ENCODE measurements at places on chromosomes 11 and 22.
A peak's percentile ranks its signal among the peaks of the same experiment; 100 is the strongest.

GRCh38 chr11:93545566-93545965 is 2.4 kb upstream of the SMCO4 start:
- no peak for DNase-seq

DNA sequence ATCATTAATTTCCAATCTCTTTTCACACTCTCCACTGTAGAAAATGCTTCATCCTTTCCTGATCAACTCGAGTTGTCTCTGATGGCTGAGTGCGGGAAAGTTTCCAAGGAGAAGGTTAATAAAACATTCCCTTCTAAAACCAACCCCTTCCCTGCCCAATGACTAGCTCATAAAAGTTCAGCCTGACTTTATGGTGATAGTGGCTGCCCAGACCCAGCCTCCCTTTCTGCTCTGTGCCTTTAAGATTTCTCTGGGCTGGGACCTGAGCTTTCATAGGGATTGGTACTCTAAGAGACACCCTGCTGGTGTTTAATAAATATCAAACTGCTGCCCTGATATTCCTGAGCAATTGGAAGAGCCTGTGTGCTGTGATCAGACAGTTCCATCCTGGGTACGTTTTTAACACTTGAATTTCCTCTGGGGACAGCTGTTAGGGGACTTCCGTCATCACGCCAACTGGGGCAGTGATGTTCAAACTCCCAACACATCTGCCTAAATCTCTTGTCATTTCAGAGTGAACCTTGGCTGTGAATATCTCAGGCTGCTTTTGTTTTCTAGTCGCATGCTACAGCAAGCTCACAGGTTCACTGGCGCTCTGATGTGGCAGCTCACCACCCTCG is 195.0 kb upstream of the KIRREL3 start:
- no peak for DNase-seq

DNA sequence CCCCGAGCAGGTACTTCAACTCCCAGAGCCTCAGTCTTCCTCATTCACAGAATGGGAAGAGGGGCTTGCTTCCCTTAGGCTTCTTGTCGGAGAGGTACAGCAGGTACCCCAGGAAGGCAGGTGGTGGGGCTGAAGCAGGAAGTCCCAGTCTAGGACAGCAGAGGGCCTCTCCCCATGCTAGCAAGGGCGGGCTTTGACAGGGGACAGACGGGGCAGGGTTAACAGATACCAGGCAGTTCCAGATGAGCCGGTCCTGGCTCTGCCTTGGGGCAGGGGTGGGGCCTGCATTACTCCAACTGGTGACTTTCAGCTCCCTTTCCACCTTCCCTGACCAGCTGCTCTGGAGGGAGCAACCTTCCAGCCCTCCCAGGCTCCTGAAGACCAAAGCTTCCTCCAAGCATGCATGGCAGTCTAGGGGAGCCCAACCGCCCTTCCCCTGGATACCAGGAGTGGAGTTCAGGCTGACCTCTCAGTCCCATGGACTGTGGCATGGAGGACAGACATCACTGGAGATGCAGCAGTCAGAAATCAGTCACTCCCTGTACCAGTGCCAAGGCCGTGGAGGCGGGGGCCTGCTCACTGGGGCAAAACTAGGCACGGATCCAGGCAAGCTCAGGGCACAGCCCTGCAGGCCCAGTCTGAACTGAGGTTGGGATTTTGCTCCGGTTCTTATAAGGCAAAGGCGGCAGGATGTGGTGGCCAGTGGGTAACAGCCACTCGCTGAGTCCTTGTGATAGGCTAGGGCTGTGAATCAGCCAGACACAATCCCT is 60.5 kb downstream of the NAT10 start:
- DNase-seq: no peak

GRCh38 chr11:68140496-68141245 is 19.5 kb upstream of the CHKA start:
- DNase-seq: no peak

DNA sequence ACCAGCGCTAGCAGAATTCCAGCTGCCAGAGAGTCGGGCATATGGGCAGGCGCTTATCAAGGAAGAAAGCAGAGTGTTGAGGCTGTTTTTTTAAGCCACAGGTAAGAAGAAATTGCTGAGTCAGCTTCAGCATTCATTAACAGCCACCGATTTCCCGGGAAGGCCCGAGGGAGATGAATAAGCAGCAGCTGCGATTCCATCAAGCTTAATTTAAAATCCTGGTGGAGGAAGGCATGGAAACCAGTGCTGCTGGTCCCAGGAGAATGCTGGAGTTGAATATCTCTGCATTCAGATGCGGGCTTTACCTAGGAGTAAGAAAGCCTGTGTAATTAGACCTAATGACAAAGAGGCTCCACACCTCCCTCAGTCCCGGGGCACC is 168.8 kb downstream of the BRD1 start:
- DNase-seq: no peak

GRCh38 chr11:107998761-107999160 is 9.9 kb upstream of the CUL5 start:
- DNase-seq: peak; percentile 14

DNA sequence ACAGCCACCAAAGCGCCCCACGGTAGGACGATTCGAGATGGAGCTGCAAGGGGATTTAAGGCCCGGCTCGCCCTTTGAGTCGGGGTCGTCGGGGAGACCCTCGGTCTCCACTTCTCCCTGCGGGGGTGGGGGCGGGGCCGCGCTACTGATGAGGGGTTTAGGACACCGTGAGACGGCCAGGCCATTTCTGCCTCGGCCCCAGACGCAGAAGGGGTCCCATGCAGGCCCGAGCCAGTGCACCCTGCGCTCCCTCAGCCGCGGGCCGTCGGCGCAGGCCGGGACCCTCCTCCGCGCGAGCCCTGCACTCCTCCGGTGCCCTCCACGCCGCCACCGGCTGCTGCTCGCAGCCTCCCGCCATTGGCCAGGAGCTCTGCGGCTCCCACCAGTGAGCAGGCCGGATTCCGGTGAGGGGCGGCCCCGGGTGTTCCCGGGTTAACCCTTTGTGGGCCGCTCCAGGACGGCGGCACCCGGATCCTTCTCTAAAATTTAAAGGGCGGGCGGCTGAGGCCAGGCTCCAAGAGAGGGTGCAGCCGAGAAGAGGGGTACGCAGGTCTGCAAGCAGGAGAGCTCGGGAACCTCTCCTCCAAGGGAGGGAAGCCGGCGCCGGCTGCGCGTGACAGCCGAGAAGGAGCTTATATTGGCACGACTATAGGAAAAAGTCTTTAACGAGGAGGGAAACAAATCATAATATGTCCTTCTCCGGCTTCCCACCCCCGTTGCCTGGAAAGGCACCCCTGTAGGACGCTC is 18.0 kb downstream of the CREB3L1 start:
- DNase-seq: peak; percentile 84

- DNase-seq: peak; percentile 65
These were observed 90.2 kb downstream of the TRAF6 start for GRCh38 chr11:36419791-36420424.

DNA sequence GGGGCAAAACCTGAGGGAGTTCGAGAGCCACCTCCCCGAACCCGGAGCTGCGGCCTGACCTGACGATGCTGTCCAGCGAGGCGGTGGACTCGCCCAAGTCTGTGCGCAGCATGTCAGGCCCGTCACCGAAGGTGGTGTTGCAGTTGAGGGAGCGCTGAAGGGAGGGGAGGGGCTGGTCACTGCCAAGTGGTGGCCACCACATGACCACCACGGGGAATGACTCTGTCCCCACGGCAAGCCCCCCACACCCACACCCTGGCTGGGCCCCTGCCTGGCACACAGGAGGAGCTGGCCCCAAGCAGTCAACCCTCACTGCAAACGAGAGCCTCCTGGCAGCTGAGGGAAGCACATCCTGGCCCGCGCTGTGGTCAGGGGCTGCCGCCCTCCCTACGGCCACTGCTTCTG is 30.8 kb downstream of the TRMU start:
- no peak for DNase-seq

GRCh38 chr11:61075891-61076290 is 26.4 kb upstream of the CD5 start:
- DNase-seq: peak; percentile 67

GRCh38 chr11:114027391-114027790 is 32.1 kb upstream of the ZBTB16 start:
- DNase-seq: no peak

- peak; percentile 67 for DNase-seq
These were observed 94.7 kb upstream of the RASSF10 start for GRCh38 chr11:12914400-12914912.

GRCh38 chr11:17828311-17828751 is 93.8 kb downstream of the KCNC1 start:
- DNase-seq: peak; percentile 9

DNA sequence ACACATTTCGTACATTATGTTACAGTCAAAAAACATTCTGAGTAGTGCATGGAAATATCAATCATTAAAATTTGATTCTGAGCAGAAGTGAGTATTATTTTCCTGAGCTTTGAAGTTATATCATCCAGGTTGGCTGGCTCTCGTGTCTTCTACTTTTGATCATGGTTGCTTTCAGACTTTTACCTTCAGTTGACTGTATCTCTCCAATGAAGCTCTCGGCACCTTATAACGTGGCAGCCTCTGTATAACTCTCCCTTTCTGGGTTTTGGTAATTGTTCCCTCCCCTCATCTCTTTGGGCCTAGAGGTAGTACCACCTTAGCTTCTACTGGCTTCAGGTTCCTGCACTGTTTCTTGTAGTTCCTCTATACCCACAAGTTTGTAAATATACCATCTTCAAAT is 12.2 kb downstream of the SFI1 start:
- DNase-seq: no peak

DNA sequence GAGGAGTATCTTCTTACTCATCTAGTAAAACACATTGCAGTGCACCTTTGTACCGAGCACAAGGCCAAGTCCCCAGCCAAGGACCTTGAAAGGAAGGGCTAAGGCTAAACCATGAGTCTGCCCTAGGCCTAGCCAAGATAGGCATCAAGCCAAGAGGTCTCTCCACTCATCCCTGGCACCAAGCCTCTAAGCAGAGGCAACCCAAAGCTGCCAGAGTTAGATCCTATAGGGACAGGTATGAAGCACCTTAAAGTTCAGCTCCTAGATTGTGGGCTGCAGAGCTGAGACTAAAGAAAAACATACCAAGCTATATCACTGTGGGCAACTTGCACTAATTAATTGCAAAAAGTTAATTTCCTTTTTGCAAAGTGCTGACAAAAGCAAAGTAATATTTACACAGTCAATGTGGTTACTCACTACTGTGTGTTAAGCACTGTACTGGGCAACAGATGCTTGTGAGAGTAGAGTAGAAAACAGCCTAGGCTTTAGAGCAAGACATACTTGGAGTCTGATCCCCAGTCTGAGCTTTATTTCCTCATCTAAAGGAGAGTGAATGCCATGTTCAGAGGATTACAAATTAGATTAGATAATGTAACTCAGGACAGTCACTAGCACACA is 7.2 kb downstream of the COA4 start:
- DNase-seq: no peak

- no peak for DNase-seq
These were observed 547.6 kb downstream of the BUD13 start for GRCh38 chr11:116225236-116225635.

- peak; percentile 9 for DNase-seq
These were observed 8.0 kb upstream of the MS4A10 start for GRCh38 chr11:60777106-60777505.

- DNase-seq: peak; percentile 62
These were observed 39.4 kb upstream of the CFAP300 start for GRCh38 chr11:102007567-102008437.

- no peak for DNase-seq
These were observed 12.2 kb upstream of the CRKL start for GRCh38 chr22:20904980-20905355.

- DNase-seq: no peak
These were observed 82.3 kb downstream of the RASSF10 start for GRCh38 chr11:13091373-13091772.

DNA sequence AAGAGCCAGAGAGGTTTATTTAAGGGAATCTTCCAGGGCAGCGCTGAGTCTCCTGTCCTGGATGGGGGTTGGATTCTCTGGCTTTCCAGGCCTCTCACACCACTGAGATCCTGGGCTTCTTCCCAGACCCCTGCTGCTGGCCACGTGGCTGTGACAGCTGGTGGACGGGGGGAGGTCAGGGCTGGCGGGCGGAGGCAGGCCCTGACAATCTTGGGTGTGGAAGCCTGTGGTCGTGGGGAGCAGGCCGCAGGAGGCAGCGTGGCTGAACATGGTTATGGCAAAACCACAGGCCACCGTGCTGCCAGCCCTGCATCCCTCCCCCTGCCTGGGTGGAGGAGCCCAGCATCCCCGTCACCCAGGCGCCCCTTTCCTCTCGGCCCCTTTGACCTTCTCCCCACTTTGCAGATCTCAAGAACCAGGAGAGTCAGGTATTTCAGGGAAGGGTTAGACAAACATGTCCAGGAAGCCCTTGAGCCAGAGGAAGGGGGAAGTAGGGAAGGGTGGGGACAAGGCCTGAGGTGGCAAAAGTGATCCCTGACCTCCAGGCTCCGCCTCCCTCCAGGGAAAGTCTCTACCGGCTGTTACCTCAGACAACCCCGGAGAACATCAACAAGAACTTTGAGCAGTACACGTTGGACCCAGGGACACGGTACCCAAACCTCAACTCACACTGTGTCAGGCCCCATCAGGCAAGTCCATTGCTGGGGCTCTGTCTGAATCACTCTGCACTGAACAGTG is 111.8 kb downstream of the MICAL2 start:
- peak; percentile 91 for DNase-seq

DNA sequence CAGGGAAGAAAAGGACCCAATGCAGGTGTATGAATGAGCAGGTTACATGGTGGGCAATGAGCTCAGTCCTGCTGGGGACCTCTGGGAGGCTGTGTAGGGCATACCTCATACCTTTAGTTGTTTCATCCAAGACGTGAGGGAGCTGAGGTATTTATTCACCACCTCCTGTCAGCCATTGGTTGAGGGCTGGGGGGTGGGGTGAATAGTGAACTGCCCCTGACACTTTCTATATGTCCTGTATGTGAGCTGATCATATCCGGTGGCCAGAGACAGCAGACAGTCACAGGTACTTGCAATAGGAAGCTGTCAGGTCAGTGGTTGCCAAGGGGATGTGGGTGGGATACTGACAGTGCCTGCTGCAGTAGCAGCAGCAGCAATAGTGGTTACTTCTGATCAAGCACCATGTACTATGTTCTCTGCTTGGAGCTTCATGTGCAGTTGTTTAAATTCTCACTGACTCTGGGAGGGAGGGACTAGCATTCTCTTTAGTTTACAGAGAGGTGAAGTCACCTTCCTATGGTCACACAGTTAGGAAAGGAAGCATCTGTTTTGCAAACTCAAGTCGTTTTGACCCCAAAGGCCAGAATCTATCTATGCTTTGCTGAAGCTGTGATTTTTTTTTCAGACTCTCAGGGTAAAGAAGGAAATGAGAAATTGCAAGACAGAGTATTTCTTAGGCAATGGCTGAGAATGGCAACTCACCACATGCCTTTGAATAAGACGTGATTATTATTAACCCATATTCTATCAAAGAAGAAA is 54.0 kb downstream of the MIAT start:
- no peak for DNase-seq

GRCh38 chr11:73313652-73314051 is 5.6 kb downstream of the ARHGEF17 start:
- DNase-seq: no peak

DNA sequence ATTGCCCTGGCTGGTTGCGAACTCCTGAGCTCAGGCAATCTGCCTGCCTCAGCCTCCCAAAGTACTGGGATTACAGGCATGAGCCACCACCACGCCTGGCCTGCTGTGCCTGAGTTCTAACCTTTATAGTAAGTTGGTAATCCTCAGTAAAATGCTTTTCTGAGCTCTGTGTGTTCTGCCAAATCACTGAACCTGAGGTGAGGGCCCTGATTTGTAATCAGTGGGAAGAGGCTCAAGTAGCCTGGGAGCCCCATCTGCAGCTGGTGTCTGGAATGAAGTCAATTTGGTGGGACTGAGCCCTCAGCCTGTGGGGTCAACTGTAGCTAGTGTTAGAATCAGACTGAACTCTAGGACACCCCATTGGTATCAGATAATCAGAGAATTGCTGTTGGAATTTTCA is 72.6 kb upstream of the PARVG start:
- no peak for DNase-seq

Data from fibroblast of skin of scalp (primary cell).